Activated CD8-positive, alpha-beta memory T cell treated with anti-CD3 and anti-CD28 coated beads, Interleukin-2, amount 50 U/mL, for 4 hours (primary cell): ENCODE measurements at places on chromosomes 2 and 18.

- DNase-seq: no peak
Observed at GRCh38 chr2:56812432-56812831, 628.6 kb downstream of the CCDC85A start.

- no peak for DNase-seq
Observed at GRCh38 chr2:113878743-113879142, 11.1 kb upstream of the ACTR3 start.

DNA sequence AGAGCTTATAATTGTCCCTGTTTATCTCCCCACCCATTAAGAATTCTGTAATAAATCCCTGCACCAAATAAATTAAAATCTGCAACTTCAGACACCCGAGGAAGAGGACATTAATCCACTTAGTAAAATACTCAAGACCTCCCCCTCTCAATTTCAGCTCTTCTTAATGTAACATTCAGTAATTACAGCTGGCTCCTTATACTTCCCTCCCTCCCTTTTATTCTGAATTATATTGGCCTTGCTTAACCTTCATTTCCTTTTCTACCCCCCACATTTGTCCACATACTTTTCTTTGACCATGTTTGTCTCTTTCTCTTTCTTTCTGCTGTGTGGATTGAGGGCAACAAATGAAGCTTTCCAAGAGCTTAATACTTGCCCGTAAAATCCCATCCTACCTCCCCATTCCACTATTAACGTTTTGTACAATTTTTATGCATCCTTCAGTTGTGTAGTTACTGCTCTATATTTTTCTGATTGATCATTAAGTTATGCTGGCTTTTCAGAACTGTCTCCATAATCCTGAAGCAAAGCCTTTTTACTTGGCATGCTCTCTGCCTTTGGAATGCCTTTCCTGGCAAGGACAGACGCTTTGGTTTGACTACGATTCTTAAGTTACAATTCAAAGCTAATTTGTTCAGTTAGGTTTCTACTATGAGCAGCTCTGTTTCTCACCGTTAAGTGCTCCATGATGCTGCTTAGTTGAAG lies 580.1 kb downstream of the ZEB2 start:
- DNase-seq: no peak

DNA sequence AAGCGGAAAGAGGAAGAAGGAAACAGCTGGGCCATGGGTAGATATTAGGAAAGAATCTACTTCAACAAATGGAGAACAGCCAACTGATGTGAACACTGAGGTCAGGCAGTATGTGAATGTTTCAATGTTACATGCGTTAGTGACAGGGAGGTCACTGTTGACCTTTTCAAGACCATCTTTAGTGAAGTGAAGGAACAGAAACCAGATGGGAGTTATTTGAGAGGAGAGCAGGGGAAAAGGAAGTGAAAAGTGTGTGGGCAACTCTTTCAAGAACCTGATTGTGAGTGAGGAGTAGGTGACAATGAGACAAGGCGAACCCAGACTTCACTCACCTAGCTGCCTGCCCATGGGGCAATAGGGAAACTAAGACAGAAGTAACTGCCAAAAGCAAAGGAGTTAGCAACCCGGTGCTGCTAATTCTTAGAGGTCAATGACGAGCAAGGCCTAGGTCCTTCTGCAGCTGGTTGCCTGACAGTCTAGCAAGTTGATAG lies 67.0 kb downstream of the SP3 start:
- DNase-seq: no peak

- DNase-seq: no peak
Observed at GRCh38 chr18:31658670-31659575, 25.5 kb downstream of the B4GALT6 start.

DNA sequence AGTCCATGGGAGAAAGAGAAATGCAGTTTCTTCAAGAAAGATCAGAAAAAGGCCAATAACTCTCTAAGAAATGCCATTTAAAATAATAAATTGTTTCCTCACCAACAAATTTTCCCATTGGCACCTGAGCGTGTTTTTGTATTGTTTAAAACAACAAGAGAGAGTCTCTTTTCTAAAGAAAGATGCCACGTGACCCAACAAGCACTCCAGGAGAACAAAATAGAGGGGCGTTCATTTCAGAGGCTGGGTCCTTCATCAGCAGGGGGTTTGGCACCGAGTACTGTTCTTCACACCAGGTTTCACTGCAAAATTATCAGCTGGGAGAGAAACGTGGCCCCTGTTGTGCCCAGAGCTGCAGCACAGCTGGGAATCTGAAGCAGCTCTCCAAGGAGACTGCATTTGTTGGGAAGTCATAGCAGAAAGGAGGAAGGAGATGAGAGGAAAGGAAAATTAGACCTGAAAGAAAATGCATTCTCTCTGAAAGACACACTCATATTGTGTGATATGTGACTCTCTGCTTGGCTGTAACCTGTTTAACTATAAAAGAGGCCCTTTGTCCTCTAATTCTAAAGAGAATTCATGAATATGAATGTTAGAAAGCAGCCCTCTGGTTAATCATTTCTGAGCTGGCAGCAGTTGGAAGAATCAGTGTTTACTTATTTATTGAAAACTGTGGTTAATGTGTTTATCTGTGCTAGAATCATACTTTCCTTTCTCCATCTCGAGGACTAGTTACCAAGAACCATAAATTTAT lies 205.3 kb upstream of the CDH20 start:
- no peak for DNase-seq

GRCh38 chr2:86333378-86333777 lies 4.0 kb downstream of the REEP1 start:
- no peak for DNase-seq
